ENCODE measurements at places on chromosomes 1 and 21. TPM values are rescaled to one million over a fixed set of nuclear protein-coding genes. Genes with fewer than 3 reads are reported as not detected.

The CD247 gene
- not detected for total RNA-seq

The TIAM1 gene
- 0.37 TPM for total RNA-seq

The SNX7 gene
- 35.2 TPM for total RNA-seq

The TLR5 gene
- not detected for total RNA-seq

The AGO1 gene
- total RNA-seq, result 13.0 TPM

The OR10Z1 gene
- total RNA-seq, result 0.22 TPM

The ASCL5 gene
- total RNA-seq, result not detected

The SLAMF9 gene
- not detected for total RNA-seq

The ATP5PB gene
- 361 TPM for total RNA-seq

The NBPF19 gene
- 29.5 TPM for total RNA-seq

The PYHIN1 gene
- total RNA-seq, result not detected

The F3 gene
- total RNA-seq, result 16.9 TPM

The C1orf185 gene
- total RNA-seq, result not detected

The REG4 gene
- not detected for total RNA-seq

The VTCN1 gene
- total RNA-seq, result not detected

The MCOLN2 gene
- 2.7 TPM for total RNA-seq

The DIPK1A gene
- total RNA-seq, result 15.3 TPM

The CR2 gene
- total RNA-seq, result not detected

The RPTN gene
- not detected for total RNA-seq
